AML-193 (cell line): ENCODE measurements at places on chromosomes 12 and 14.

- DNase-seq: no peak
Observed at GRCh38 chr12:59040656-59041055, 120.4 kb upstream of the LRIG3 start.

DNA sequence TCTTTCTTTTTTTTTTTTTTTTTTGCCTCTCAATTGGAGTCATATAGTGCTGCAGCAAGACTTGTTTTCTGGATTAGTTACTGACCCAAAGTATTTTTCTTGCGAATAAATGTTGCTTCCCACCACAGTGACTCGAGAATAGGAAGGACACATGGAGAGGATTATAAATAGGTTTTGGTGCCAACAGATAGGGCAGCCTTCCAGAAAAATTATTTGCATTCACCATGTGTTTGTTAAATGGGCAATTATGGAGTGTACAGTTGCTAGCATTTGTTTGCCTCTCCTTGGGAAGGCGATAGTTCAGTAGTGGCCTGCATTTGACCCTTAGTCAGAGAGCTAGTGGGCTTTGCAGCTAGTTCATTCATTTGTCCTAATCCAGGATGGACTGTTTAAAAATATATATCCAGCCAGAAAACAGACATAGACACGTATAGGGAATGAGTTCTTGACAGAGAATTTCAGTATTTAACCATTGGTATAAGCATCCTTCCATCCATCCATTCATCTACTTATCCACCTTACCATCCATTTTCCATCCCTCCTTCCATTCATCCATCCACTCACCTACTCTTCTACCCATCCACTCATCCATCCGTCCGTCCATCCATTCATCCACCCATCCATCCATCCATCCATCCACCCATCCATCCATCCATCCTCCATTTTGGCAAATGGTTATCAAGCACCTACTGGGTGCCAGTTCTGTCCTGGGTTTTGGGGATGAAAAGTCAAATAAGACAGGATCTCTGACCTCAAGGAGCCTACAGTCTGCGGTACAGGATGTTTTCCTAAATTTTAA lies 67.5 kb downstream of the CHST11 start:
- no peak for DNase-seq

DNA sequence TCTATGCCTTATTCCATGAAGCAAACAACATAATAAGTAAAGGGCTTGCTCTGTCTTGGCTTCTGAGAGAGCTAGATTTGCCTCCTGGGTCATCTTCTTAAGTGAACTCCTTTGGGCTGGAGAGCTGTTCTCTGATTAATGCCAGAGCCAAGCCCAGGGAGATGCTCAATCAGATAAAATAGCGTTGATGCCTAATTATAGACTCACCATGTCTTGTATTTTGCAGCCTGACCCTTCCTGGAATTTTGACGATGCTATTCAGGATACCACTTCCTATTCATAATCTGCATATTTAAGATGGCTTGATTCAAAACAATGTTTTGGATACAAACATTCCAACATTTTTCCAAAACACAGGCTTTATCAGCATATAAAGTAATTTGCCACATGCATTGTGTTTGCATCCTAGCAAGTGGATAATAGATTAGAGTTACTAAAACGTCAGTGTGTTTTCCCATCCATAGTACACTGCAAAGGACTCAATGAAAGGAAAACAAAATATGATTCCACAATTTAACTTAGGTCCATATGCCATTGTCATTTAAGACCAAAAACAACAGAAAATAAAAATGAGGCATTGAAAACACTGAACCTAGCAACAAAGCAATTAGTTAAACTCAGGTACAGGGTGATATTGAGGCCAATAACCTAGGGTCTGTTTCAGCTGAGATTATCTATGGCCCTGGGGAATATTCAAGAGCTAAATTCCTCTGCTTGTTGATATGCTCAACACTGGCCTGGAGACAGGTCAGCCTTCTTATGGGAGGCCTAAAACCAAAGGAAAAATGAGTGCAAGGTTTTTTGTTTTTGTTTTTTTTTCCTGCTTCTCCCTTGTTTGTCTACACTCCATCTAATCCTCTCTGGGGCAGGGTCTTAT lies 184.2 kb upstream of the FOXN3 start:
- no peak for DNase-seq

GRCh38 chr12:1812650-1813302 lies 7.6 kb upstream of the LRTM2 start:
- DNase-seq: peak; percentile 96

GRCh38 chr12:113800201-113800600 lies 165.9 kb downstream of the RBM19 start:
- no peak for DNase-seq

GRCh38 chr12:117872546-117873169 lies 96.1 kb downstream of the KSR2 start:
- DNase-seq: no peak

- DNase-seq: no peak
Observed at GRCh38 chr12:95615749-95616148, 64.5 kb upstream of the USP44 start.

DNA sequence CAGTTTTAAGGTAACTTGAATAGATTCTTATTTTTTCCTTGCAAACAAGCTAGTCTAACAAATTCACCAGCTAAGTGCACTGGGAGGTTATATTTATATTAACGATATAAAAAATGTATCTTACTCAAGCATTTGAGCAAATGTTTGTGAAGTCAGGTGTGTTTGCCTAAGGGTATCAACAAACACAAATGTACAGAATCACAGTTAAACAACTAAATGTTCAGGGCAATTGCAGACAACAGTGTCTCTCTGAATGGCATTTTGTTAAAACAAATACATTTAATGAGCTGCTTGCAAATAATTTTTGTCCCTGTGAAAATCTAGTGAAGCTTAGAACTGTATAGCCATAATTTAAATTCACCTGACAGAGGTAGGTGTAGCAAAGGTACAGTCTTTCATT lies 28.2 kb upstream of the FLRT2 start:
- DNase-seq: no peak

- no peak for DNase-seq
Observed at GRCh38 chr14:23881282-23881681, 72.3 kb upstream of the DHRS4 start.

GRCh38 chr12:121754836-121755235 lies 38.7 kb downstream of the RHOF start:
- DNase-seq: no peak

DNA sequence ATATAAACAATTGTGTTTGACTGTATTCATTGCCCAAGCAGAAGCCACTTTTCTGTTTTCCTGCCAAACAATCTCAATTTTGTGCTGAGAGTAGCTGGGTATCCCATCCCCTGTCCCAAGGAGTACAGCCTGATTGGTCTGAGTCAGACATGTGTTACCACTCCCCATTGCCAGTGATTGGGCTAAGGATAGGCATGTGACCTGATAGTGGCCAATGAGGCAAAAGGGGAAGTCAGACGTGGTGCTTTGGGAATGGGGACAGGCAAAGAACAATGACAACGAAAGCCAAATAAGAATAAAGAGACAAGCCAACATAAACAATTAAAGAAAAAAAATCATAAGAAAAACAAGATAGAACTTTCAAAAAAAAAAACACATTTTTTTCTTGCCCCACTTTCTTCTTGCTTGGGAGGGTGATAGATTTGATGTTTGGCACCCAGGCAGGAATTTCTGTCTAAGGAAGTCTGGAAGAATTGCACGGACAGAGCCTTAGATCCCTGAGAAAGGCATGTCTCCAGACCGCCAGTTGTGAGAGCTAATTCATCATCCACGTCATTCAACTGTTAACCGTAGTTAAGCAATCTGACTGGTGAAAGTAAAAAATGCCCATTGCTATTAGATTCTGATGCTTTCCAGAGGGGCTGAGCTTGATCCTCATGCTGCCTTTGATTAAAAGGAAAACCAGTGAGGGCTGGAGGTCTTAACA lies 626.6 kb upstream of the TMEM132C start:
- DNase-seq: no peak
